Thyroid gland (tissue), 4 donors: ENCODE measurements at places on chromosomes 16 and 17. TPM values are rescaled to one million over a fixed set of nuclear protein-coding genes. Genes with fewer than 3 reads are reported as not detected.

The FHOD1 gene
- 25.4 TPM for total RNA-seq

The NOL3 gene
- total RNA-seq: 73.2 TPM

The PHF23 gene
- total RNA-seq: 34.9 TPM

DNA sequence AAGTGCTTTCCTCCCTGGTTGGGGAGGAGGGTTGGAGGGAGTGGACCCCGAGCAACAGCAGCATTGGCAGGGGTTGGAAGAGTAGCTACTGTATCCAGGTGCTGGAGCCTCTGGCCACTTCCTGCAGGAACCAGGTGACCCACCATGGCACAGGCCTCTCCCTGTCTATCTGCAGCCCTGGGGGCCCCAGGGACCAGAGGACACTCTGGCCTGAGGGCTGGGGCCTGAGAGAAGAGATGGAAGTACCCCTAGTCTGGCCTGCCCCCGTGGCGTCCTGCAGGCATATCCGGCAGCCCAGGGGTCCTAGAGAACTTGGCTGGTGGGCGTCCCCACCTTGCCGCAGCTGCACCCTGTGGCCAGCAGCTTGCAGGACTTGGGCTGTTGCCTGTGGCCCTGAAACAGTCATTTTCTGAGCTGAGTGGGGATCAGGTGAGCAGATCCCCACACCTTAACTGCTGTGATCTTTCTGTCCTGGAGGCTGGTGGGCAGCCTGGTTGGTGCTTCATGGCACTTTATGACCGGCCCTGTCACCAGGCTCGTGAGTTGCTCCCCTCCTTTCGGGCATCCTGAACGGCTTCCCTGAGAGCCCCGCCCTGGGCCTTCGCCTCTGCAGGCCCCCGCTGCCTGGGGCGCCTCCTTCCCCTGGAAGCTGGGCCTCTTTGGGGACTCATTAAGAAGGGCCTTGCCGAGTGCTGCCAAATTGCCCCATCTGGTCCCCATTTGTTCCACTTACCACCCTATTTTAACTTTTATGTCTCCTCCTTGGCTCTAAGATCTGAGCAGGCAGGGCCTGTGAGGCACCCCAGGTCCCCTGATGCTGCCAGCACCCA lies 298.6 kb downstream of the SEC14L1 start:
- DNase-seq: no peak

DNA sequence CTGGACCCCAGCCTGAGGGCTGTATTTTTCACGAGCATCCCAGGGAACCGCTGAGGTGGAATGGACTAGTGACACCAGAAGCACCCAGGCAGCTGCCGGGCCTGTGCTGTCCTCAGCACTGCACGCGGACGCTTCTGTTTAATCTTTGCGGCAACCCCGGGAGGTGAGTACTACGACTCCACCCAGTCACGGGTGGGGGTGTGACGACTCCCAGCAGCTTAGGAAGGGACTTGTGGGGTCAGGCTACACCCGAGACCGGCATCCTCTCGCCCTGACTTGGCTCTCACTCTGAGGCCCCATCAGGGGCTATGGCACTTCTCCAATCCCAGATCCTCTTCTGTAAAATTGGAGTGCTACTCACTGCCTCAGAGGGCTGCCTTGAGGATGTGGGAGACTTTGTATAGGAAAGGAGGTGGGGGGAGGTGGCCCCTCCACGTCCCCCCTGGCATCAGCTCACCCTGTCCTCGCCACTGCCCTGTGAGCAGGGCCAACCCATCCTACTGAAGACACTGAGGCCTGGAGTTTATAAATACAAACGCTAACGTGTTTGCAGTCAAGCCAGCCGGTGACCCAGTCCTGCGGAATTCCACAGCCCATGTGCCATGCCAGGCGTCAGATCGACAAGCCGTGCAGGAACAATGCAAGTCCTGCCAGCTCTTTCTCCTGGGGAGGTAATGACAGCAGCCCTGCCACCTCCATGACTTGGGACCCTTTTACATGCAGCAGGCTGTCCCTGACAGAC lies 44.4 kb downstream of the PPL start:
- no peak for DNase-seq

- no peak for DNase-seq
Measured at GRCh38 chr17:77793146-77793970, 165.1 kb upstream of the TNRC6C start.

- DNase-seq: no peak
Measured at GRCh38 chr16:17101646-17102045, 369.1 kb downstream of the XYLT1 start.

GRCh38 chr17:69478916-69479315 lies 64.4 kb downstream of the MAP2K6 start:
- DNase-seq: no peak

GRCh38 chr16:81595629-81596292 lies 151.2 kb downstream of the CMIP start:
- no peak for DNase-seq

GRCh38 chr16:47036201-47036600 lies 62.7 kb upstream of the DNAJA2 start:
- no peak for DNase-seq
